ENCODE measurements at places on chromosomes 5 and 9.
A peak's percentile ranks its signal among the peaks of the same experiment; 100 is the strongest.

DNA sequence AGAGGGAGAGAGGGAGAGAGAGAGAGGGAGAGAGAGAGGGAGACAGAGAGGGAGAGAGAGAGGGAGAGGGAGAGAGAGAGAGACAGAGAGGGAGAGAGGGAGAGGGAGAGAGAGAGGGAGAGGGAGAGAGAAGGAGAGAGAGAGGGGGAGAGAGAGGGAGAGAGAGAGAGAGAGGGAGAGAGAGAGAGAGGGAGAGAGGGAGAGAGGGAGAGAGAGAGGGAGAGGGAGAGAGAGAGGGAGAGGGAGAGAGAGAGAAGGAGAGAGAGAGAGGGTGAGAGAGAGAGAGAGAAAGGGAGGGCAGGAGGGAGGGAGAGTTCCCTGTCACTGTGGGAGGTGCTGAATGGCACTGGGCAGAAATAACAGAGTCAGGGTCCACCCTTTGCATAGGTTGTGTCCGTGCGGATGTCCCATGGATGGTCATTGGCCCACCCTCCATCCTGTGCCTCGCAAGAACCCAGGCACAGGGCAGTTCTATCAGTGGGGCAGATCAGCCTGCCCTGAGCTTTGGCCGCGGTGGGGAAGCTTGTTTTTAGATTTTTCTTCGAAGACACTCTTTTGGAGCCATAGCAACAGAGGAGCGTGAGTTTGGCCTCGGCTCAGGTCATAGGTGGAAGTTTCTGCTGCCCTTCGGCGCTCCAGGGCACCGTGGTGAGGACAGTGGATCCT is 30.1 kb downstream of the ADAMTSL2 start:
- no peak for DNase-seq

DNA sequence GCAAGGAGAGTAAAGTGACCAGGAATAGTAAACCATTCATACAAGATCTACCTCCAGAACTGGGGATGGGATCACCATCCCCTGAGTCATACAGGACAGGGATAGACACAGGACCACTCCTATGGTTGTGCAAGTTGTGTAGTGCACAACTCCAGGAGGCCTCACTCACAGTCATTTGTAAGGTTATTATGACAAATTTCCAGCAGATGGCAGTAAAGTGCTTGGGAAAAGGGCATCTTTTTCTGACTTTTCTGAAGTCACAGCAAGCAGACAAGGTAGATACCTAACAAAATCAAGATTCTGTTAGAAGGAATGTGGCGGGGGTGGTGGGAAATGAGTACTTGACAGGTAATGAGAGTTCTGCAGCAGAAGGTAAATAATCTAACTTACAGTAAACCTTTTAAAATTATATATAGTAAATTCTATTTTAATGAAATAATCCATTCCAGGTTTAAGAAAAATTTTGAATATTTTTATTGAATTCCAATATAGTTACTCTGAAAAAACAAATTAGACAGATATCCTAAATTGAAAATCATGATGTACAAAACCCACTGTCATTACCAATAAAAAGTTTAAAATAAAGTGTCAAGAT is 16.7 kb upstream of the KIF27 start:
- DNase-seq = peak; percentile 18

DNA sequence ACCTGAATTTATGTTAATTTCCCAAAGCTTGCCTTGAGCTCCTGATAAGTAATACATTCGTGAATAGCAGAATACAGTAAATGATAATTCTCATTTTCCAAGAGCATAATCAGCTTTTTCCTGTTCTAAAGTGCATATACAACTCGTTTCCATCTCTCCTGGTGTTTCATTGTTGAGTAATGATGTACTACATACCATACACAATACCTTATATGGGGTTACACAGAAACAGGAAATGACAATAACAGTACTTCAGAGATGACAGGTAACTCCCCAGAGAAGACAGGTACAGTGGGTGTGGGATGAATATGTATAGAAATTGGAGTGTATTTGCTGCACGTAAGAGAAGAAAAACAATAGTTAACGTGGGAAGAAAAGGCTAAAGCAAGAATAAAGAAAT is 287.1 kb downstream of the TENT4A start:
- DNase-seq = no peak

- no peak for DNase-seq
These were observed 29.2 kb downstream of the ANXA2R start for GRCh38 chr5:43010935-43011315.

- no peak for DNase-seq
These were observed 110.0 kb downstream of the ISOC1 start for GRCh38 chr5:129204525-129204924.

DNA sequence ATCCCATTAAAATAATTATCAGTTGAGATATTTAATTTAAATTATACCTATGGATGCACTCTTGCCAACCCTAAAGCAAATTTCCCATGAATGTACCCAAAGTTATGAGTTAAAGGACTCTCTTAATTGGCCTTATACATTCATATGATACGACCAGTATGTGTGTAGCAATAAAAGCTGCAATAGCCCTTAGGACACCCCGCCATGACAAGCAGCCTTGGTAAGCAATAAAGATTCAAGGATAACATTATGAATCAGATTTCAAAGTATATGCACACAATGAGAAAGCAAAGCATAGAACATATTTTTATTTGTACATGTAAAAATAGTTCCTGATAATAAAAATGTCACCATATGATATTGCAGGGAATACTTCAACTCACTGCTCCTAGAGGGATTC is 1699.3 kb upstream of the CDH9 start:
- no peak for DNase-seq

DNA sequence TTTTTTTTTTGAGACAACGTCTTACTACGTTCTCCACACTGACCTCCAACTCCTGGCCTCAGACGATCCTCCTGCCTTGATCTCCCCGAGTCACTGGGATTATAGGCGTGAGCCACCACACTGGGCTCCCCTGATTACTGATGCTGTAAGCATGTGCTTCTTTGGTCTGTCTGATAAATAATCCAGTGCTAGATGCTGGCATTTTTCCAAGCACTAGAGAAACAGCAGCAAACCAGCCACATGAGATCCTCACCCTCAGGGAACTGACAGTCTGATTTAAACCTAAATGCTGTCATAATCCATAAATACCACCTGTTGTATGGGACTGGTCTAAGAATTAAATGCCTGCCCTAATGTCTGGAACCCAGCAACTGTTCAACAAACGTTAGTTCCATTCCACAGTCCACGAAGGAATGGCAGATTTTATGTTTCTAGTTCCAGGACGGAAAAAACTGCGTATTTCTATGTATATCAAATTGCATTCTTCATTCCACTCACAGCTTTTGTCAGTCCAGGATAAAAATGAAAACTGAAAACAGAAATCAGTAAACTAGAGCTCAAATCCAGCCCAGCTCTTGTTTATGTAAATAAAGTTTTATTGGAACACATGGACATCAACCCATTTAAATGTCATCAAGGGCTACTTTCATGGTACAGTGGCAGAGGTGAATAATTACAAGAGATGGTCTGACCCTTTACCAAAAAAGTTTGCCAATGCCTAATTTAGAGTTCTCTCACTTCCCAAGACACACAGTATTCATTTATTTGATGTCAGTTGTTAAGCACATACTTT is 20.1 kb downstream of the SLC35D2 start:
- no peak for DNase-seq

Measured in NCI-H1417 treated with DMSO at 0.1 percent for 48 hours (cell line).